ENCODE measurements at places on chromosomes 5 and 9.

DNA sequence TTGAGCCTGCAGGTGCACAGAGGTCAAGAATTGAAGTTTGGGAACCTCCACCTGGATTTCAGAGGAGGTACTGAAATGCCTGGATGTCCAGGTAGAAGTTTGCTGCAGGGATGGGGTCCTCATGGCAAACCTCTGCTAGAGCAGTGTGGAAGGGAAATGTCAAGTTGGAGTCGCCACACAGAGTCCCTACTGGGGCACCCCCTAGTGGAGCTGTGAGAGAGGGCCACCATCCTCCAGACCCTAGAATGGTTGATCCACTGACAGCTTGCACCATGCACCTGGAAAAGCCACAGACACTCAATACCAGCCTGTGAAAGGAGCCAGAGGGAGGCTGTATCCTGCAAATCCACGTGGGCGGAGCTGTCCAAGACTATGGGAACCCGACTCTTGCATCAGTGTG is 78.0 kb downstream of the GABRA1 start:
- DNase-seq, result no peak

GRCh38 chr9:129173296-129174101 is 4.6 kb downstream of the IER5L start:
- no peak for DNase-seq

DNA sequence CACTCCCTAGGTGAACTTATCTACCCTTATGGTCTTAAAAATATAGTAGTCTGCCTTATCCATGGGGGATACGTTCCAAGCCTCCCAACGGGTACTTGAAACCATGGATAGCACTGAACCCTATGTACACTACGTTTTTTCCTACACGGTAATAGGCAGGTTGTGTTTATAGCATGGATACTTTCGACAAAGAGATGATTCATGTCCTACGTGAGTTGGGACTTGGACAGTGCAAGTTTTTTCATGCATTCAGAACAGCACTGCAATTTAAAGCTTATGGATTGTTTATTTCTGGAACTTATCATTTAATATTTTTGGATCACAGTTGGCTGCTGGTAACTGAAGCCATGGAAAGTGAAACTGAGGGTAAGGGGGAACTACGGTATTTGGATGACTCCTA is 88.1 kb downstream of the CNTLN start:
- DNase-seq, result no peak

DNA sequence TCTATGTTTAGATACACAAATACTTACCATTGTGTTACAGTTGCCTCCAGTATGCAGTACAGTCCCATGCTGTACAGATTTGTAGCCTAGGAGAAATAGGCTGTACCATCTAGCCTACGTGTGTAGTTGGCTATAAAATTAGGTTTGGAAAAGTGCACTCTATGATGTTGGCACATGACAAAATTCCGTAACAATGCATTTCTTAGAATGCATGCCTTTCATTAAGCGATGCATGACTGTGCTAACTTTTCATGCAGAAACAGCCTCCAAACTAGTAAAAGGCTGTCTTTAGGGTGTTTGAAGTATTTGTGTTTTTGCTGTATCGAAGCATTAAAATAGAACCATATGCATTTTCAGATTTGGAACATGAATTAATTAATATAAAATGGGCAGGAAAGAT is 157.9 kb downstream of the RMI1 start:
- no peak for DNase-seq

DNA sequence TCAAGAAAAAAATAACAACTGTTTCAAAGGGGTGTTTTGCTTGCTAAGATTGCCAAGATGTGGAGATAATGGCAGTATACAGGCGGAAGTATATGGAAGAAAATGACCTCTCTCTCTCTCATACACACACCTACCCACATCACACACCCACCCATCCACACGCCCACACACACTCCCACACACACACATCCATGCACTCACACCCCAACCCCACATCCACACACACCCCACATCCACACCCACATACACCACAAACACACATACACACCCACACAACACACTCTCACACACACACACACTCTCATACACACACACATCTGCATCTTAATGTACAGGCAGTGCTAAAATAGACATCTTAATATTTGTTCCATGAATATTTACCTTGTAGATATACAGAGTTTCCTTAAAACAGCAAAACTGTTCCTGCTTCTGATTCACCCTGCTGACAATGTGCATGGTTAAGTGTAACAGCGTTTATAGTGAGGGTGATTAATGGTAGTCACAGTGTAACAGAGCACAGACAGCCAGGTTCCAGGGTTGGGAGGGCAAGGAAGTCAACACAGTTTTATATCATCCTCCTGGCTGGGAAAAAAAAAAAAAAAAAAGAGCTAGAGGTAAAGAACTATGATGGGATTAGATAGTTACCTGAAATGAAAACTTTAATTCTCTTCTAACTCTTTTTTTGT is 8.3 kb downstream of the BHMT2 start:
- no peak for DNase-seq

DNA sequence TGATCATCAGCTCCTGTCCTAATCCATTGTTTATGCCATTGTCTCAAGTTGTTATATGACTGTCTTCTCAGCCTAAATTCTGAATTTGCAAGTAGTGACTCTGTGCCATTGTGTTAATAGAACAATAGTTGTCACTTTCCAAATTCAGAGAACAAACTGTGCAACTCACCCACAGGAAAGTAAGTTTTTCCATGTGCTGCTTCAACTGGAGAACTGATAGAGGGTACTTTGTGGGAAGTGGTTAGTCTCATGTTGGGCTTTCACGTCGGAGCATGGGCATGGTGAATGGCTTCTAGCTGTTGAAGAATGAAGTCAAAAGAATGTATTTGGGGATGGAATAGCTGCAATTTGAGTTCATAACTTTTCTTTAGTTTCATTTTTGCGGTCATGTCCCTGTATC is 146.0 kb downstream of the CD180 start:
- no peak for DNase-seq

- no peak for DNase-seq
Measured at GRCh38 chr5:168337361-168337760, 45.9 kb downstream of the WWC1 start.

DNA sequence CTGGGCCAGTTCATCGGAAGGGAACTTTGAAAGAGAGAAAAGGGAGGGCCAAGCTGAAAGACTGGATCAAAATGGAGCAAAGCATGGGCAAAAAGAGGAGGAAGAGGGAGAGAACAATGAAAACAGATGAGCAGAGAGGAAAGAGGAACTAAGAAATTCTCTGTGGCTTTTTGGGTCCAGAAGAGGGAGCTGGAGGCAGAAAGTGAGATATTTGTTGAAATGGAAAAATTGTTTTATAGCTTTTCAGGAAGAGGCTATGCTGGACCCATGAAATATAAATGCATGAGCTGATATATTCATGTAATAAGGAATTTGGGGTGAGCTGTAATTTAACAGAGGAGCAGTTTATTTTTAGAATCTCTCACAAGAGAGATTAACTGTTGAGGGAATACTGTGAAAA is 457.3 kb downstream of the DMAC1 start:
- no peak for DNase-seq

DNA sequence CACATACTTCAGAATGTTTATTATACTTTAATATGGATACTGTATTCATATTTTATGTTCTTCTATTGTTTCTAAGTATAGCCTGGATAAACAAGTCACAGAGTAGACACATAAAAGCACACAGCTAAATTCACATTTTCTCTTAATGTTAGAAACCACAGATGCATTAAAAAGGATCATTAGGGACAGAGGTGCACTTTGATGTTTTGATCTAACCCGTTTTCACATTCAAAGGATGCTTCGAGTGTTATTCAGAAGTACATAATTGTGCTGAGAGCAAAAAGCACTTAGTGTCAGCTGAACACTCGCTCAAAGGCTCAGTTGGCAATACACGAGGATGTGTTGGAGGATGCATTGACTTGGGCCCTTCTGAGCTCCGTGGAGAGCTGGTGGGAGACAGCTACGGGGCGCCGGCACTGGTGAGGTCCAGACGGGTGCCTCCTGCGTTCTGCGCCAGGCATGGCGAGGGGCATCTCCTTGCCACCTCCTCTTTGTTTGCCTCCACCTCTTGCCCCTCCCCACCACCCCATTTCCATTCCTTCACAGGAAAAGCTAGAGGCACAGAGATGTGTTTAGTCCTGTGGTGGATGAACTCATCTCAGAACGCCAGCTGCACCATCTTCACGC is 35.5 kb downstream of the MED10 start:
- no peak for DNase-seq

DNA sequence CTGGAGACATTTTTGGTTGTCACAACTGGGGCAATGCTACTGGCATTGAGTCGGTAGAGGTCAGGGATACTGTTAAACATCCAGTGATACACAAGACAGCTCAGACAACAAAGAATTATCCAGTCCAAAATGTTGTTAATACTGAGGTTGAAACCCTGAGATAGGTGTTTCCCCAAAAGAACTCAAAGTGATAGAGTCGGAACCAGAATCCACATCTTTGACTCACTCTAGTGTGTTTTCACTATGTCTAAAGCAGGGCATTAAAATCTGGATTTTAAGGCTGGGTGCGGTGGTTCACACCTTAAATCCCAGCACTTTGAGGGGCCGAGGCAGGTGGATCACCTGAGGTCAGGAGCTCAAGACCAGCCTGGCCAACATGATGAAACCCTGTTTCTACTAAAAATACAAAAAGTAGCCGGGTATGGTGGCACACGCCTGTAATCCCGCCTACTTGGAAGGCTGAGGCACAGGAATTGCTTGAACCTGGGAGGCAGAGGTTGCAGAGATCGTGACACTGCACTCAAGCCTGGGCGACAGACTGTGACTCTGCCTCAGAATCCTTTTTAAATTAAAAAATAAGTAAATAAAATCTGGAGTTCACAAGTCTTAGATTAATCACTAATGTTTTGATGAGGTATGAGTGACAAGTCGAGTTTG is 17.0 kb downstream of the SLC31A1 start:
- no peak for DNase-seq
